T-helper 22 cell (primary cell): ENCODE measurements at places on chromosomes 1 and 21.

DNA sequence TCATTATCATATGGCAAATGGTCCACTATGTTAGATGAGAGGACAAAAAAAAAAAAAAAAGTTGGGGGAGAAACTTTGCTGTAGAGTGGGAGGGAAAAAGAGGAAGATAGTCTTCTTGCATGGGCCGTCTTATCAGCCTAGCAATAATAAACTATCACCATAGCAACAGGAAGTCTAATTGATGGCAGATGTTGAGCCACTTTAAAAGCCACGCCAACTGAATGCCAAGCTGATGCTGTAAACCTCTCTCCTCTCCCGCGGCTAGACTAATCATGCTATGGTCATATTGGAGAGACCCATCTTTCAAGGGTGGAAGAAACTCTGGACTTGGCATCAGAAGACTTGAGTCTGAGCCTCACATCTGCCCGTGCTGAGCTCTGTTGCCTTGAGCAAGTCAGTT is 122.2 kb upstream of the HOOK1 start:
- DNase-seq, result no peak

- DNase-seq, result no peak
These were observed 77.4 kb downstream of the DESI2 start for GRCh38 chr1:244730153-244730933.

- DNase-seq, result peak; percentile 4
These were observed 550 bp downstream of the TRIM33 start for GRCh38 chr1:114510274-114511031.

GRCh38 chr21:25638660-25639550 is at the start of gene JAM2:
TSS of gene JAM2 (plus strand) at chr21:25639258. CDS start at chr21:25639822, 564 bp downstream.
- peak; percentile 5 for DNase-seq

GRCh38 chr1:81407000-81407821 is 393.5 kb upstream of the ADGRL2 start:
- DNase-seq, result no peak

DNA sequence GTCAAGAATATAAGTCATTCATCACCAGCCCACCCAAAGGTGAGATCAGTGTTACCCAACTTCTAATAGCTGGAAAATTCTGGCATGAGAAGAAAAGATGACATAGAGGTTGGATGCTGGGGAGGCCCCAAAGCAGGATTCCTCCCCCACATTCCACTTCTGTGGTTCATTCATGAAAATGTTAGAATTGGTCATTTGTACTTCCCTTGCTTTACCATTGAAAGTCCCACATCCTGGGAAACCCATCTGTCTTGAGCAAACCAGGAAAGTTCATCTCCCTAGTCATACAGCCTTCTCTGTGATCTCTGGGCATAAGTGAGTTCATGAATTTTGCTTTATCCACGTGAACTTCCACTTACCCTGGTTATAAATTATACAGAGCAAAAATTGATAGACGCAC is 66.8 kb downstream of the SERINC2 start:
- DNase-seq, result no peak

DNA sequence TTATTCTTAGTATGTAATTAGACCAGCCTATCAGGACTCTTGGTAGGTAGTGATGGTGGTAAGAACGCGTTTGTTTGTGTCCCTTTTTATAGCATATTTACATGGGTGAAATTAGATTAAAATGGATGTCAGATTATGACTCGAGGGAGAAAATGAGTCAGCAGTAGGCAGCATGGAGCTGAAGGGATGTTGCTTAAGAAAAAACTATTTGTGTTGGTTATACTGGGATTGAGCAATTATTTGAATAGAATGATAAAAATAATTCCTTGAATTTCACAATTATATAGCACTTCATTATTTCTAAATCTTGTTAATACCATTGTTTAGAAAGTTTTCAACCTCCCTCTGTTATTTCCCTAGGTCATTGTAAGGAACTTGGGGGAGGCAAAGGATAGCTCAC is 348.8 kb downstream of the RYR2 start:
- no peak for DNase-seq

DNA sequence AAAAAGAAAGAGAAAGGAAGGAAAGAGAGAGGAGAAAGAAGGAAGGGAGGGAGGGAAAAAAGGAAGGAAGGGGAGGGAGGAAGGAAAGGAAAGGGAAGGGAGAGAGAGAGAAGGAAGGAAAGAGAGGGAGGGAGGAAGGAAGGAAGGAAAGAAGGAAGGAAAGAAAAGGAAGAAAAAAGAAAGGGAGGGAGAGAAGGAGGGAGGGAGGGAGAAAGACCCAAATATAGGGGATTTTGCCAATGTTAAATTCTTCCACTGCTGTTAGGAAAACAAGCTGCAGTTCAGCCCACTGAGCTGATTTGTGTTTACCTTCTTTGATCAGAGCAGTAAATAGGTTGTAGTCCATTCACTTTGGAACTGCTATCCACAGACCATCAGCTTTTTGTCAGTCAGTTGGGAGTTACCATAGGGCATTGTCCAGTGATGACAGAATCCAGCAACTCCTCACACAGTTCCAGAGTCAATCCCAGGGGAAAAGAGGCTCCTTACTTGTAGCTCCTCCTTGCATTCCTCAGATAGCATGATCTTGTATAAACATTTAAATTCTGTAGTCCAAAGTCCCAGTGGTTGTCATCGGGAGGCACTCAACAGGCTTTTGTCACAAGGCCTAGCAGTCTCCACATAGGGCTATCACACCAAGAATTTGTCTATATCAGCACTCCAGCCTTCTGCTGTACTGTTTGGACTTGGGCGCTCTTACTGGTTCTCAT is 13.5 kb upstream of the PPP1R8 start:
- no peak for DNase-seq

DNA sequence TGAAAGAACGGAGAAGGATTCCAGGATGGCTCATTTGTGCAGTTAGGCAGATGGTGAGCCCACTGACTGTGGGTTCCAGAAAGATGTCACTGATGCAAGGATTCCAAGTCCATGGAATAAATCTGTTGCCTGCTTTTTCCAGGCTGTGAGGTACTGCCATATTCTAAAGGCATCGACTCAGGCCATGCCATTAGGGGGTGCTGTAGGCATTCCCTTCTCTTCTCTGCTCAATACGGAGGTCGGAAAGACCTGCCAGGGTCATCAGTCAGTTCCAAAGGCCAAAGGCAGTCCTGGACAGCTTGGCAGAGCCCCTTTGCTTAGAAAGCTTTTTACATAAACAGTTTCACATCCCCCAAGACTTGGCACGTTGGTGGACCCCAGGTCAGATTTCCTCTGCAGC is 31.7 kb upstream of the TMEM125 start:
- DNase-seq, result no peak

DNA sequence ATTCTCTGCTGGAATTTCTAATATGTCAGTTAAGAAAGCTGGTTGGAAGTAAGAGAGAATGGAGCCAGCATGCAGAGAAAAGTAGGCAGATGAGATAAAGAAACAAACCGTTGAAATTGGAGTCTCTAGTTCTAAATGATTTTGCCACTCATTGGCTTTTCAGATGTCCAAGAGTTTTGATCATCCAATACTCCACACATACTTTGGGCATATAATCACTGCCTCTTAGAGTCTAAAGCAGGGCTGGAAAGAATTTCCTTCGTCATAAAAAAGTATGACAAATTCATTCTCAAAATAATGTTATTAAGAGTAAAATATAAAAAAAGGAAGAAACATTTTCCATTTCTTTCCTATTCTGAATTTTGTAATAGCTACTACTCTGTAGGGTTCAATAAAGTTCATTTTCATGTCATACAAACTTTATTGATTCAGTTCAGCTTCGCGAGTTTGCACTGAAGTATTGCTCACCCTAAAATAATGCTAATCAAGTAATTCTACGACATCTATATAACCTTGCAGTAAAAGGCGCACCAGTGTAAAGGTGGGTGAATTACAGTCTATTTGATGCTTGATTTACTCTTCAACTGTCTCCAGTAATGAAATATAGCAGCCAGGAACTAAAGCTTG is 1556.6 kb downstream of the NCAM2 start:
- DNase-seq, result no peak
